ENCODE measurements at places on chromosomes 12 and 14. TPM values are rescaled to one million over a fixed set of nuclear protein-coding genes. Genes with fewer than 3 reads are reported as not detected.

CLEC2A gene
- not detected for total RNA-seq

PLEKHD1 gene
- total RNA-seq, result 0.40 TPM

KRT83 gene
- not detected for total RNA-seq

GRCh38 chr12:122738571-122738970, 7.9 kb upstream of the HCAR1 start:
- no peak for DNase-seq

KRT78 gene
- not detected for total RNA-seq

GRCh38 chr14:103542605-103543088, 13.7 kb downstream of the TRMT61A start:
- no peak for DNase-seq

GRCh38 chr12:104712477-104712876, 245.6 kb downstream of the SLC41A2 start:
- no peak for DNase-seq
